ENCODE measurements at places on chromosomes 1 and 21.

DNA sequence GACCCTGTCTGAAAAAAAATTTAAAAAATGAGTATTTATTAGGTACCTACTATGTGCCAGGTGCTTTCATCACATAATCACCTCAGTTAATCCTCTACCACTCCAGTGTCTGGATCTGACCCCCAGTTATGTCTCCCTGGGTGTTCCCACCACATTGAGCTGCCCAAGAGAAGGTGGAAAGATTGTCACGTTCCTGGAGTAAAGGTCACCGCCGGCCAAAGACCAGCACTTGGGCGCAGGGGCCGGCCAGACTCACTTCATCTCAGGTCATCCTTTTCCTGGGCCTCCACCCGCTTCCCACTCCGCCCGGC is 714 bp downstream of the PYCR2 start:
- no peak for DNase-seq

- no peak for DNase-seq
Observed at GRCh38 chr1:236774926-236775325, 20.2 kb upstream of the MTR start.

- no peak for DNase-seq
Observed at GRCh38 chr1:235504122-235504493, at the start of gene B3GALNT2. B3GALNT2 (minus strand) TSS chr1:235504452; CDS start chr1:235504252, 200 bp downstream.

DNA sequence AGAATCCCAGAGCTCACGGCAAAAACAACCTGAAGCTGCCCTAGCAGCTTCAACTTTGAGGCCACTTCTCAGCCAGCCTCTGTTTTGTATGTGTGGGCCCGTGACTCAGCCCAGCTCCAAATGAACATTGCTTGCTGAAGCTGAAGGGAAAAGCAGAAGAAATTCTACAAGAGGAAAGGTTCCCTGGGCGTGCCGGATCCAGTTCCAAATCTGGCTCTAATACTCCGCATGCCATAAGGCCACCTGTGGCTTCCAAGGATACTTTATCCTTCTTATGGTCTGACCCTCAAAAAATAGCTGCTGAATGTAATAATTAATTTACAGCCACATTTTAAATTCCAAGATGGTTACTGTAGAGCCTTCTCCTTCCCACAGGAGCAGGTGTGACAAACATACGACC is 24.3 kb downstream of the TSPAN2 start:
- DNase-seq = no peak

- DNase-seq = no peak
Observed at GRCh38 chr1:1066403-1067283, 7.5 kb downstream of the RNF223 start.

Data from stimulated activated CD8-positive, alpha-beta memory T cell treated with anti-CD3 and anti-CD28 coated beads, Interleukin-15, amount 100 ng/mL, for 24 hours (primary cell).